ENCODE measurements at places on chromosomes 2 and 18. TPM values are rescaled to one million over a fixed set of nuclear protein-coding genes. Genes with fewer than 3 reads are reported as not detected.

RUFY4 gene
- not detected for total RNA-seq

TUBA3E gene
- not detected for total RNA-seq

CYBRD1 gene
- not detected for total RNA-seq

CYRIA gene
- 59.0 TPM for total RNA-seq

MARCHF4 gene
- total RNA-seq: not detected

PDE1A gene
- total RNA-seq: not detected

MARCO gene
- total RNA-seq: not detected

DNA sequence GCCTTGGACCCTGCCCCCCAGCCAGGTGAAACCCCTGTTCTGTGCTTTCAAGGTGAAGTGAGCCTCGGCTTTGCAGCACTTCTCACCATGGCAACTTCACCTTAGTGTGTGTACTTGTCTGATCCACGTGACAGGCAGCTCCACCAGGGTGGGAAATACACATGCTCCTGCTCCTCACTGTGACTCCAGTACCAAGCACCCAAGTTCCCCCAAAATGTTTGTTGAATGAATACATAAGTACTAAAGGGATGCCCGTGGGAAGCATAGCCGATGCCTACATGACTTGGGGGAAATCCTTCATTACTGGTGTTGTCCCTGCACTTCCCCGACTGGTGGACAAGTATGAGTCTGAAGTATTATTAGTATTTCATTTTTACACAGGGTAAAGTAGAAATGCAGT, 41.8 kb upstream of the GBX2 start:
- DNase-seq: no peak

DNA sequence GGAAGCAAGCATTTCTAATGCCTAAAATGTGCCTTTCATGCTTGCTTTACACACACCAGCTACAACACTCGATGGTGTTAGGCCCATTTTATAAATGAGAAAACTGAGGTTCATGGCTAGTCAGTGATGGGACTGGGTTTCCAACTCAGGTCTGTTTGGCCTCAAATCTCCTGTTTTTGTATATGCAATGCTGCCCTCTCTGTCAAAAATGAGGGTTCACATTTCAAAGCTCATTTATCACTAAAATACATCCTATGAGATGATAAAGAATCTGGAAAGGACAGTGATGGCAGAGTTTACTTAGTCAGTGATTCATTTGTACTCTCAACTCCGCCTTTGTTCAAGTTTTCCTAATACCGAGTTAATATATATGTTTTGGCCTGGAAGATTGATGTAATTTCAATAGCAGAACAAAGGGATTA, 92.3 kb downstream of the KCTD1 start:
- no peak for DNase-seq

GRCh38 chr2:72896446-72896845, 9.2 kb downstream of the SPR start:
- DNase-seq: no peak

- DNase-seq: no peak
Observed at GRCh38 chr18:7488571-7488970, 78.5 kb upstream of the PTPRM start.

DNA sequence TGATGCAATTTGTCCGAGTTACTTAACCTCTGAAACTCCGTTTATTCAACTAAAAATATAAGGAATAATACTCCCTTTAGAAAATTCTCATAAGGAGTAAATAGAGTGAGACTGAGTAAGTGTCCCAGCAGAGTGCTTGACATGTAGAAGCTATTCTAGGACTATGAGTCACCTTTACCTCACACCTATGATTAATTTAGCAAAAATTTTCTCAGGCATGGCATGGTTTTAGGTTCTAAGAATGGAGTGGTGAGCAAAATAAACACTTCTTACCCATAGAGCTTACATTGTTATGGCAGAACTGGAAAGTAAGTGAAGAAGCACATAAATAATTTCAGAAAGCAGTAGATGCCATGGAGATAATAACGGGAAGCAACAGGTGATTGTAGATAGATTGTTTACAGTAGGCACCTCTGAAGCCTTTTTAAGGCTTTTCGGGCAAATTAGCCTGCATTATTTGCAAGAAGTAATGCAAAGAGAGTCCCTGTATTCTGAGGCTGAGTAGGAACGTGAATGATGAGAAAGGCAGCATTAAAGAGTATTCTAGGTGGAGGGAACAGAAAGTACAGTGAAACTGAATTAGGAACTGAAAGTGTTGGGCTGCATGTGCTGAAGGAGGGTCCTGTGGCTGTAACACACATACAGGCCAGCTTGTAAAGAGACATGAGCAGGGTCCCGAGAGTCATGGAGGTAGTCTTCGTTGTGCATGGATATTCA, 209.2 kb downstream of the ZNF407 start:
- DNase-seq: peak; percentile 51

GRCh38 chr2:113072584-113072983, 4.8 kb downstream of the IL1F10 start:
- no peak for DNase-seq

DNA sequence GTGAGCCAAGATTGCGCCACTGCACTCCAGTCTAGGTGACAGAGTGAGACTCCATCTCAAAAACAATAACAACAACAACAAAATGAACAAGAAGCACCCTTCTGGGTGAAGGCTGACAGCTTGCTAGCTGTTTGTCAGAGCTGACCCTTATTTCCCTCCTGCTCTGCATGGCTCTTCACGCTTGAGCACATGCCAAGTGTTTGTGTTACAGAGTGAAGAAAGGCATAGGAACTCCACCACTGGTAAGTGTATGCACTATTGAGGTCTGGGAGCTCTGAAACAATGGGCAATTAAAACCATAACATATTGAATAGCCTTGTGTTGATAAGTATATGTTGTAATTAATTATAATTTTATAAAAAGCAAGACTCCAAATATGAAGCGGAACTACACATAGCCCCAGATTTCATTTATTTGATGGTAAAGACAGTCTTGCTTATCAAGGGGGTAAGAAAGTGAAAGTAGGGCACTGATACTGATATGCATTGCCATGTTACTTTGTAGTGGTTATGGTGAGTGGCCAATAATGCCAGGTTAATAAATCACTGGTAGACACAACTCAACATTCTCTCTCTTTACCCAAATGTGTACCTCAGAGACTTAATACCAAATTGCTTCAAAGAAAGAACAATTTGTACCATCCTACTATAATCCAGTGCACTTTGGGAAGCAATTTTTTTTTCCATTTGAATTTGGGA, 163.4 kb downstream of the VWC2L start:
- DNase-seq: no peak

- DNase-seq: no peak
Observed at GRCh38 chr2:219537657-219538488, 5.7 kb downstream of the CHPF start.

DNA sequence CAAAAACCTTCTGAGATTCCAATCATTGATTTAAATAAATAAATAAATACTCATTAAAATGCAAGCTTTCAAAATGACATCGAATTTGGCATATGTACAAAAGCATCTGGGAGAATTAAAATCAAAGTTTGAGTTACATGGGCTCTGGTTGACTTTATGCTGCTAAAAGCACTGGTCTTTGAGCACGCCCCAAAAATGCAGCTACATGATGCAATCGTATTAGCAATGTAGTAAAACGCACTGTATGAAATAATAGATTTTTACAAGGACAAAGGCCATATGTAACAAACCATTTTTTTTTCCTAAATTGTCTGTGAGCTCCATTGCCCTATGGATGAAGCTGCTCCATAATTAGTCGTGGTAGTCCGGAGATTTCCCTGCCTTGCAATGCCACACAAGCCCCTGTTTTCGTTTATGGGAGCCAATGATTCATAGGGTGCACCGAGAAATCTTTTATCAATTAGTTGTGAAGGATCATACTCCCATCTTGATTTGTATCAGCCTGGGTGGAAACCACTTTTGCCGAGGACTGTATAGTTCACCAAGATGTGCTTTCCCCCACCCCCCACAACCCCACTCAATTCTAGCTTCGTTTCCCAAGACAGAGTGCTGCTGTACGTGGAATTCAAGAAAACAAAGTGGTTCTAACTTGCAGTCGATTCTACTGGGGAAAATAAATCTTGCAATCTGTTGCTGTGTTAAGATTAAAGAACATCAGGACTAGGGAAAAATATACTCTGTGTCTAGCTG, 268.4 kb downstream of the IRS1 start:
- no peak for DNase-seq

- no peak for DNase-seq
Observed at GRCh38 chr18:77093067-77093430, 39.5 kb downstream of the MBP start.

GRCh38 chr2:63863707-63864106, 22.0 kb downstream of the UGP2 start:
- no peak for DNase-seq

DNA sequence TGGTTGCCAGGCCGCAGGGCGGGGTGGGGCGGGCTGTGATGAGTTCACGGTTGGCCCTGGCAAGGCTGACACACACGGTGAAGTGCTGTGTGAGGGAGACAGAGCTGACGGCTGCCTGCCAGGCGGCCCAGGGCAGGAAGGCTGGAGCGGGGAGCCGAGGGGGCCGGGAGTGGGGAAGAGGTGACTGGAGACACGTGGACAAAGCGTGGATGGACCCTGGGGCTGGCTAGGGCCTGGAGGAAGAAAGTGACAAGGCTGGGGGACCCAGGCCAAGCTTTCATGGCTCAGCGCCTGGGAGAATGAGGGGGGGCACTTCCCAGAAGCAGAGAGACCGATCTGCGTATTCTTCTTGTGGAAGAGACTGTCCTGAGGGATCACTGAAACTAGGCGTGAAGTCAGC, 123.2 kb downstream of the DYSF start:
- no peak for DNase-seq

DNA sequence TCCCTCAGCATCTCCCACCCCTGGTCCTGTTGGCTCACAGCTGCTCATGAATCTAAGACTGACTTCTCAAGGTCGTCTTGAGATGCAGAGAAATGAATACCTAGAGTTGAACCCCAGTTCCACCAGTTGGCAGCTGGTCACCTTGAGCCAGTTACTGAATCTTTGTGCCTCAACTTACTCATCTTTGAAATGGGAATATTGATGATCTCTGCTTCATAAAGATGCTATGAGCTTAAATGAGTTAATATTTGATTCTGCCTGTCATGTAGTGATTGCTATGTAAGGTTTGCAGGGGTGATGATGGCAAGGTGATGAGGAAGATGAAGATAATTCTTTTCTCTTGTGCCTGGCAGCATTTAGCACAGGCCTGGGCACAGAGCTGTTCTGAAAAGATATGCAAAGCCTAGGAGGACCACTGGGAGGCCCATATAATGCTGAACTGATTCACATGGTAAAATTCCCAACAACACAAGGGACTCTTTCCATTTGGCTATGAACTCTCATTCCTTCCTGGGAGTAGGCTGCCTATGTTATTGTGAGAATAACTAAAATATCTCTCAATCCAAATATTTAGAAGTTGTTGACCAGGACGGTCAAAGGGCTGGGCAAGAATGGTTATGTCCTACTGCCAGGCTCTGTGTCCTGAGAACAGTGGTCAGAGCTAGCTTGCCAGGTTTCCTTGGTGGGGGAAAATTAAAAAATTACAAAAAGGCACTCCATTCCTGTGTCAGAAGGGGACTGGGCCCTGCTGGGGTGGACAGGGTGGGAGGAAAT, 70.9 kb downstream of the APOB start:
- DNase-seq: no peak

- no peak for DNase-seq
Observed at GRCh38 chr18:65608471-65608870, 142.3 kb upstream of the CDH7 start.

- no peak for DNase-seq
Observed at GRCh38 chr2:142533177-142533576, 344.3 kb upstream of the KYNU start.

- no peak for DNase-seq
Observed at GRCh38 chr2:185790361-185790760, 51.8 kb downstream of the FSIP2 start.

GRCh38 chr18:79461627-79462026, 65.9 kb downstream of the NFATC1 start:
- no peak for DNase-seq

- DNase-seq: no peak
Observed at GRCh38 chr18:79585395-79586370, 93.9 kb upstream of the CTDP1 start.

DNA sequence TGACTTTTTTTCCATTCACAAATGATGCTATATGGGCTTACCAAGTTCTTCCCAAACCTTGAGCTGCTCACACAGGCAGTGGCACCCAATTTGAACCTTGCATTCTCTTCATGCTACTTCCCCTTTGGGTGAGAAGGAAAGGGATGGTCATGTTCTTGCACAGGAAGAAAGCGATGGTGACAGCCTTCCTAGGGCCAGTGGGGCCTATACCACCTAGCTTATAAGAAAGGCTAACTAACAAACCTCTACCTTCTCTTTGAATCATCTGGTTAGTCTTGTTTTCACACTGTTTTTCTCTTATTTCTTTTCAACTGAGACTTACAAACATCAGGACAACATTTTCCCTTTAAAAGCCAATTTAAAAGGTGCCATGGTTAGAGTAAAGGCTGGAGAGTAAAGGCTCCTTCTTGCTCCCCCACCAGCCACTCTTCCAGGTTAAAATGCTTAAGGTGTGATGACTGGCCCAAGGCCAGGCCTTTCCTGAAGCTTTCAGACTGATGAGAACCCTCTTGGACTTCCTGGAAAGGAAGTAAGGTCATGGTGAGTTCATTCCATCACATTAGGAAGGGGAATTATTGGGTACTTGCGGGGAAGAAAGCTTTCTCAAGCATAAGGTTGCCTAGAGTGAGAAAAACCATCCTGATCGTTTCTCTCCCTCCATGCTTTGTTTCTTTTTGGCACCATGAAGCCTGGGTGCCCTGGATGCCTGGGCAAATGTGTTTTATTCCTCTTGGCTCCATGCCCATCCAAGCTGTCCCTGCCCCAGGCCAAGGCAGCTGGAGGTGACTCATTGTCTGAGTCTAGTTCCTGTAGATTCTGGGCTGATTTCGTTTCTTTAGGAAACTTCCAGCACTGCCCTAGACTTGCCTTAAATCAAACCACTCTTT, 41.4 kb upstream of the ITGB6 start:
- no peak for DNase-seq

DNA sequence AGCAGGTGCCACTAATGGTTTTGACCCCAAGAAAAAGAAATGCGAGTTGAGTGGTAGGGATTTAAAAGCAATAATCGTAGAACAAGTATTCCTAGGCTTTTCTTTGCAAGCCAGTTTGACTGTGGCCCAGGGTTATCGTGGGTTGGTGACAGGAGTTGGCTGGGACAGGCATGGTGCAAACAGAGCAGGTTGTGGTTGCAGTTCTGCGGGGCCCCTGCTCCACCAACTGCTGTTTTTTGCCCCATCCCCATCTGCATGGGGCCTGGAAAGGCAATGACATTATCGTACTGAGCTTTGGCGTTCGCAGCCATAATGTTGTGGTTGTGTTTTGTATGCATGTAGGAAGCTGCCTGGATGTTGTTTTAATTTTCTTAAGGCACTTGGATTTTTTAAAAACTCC, 274.0 kb downstream of the TSN start:
- DNase-seq: no peak

Data from B cell (primary cell).